ENCODE measurements at places on chromosomes 3 and 15.

GRCh38 chr3:7607676-7608075 lies 746.8 kb downstream of the GRM7 start:
- no peak for DNase-seq

- DNase-seq = no peak
Measured at GRCh38 chr3:171776411-171776810, 33.9 kb downstream of the PLD1 start.

DNA sequence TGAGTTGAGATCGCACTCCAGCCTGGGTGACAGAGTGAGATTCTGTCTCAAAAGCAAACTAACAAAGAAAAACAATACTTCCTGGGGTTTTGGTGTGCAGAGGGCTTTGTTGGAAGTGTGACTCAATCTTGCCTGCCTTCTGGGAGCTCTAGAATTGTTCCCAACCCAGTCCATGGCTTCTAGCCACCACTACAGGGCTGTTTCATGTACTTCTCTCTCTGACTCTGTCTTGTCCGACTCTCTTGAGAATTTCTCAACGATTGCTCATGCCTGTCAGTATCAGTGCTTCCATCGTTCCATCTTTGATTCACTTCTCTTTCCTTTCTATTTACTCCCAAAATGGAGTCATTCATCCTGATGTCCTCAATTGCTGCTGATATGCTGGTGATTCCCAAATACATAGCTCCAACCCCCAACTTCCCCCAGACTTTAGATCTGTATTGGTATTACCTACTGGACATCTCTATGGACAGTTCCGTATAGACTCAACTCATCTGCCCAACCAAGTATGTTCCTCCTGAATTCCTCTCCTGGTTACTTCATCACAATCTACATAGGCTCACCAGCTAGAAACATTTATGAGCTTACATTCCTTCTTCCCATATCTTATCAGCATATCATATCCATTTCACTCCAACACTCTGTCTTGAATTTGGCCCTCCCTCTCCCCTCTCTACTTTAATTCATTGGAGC lies 1.8 kb upstream of the AP2M1 start:
- no peak for DNase-seq

- DNase-seq = no peak
Measured at GRCh38 chr3:197365586-197365985, 67.2 kb upstream of the DLG1 start.

- DNase-seq = no peak
Measured at GRCh38 chr15:94258246-94258645, 26.9 kb downstream of the MCTP2 start.
